A549 treated with CpdA at 1 μM for 4 hours (cell line): ENCODE measurements at places on chromosomes 16 and 17. TPM values are rescaled to one million over a fixed set of nuclear protein-coding genes. Genes with fewer than 3 reads are reported as not detected.

EFCAB5 gene
- 0.21 to 0.82 TPM (median 0.57 TPM) in 5 replicates for total RNA-seq

C17orf67 gene
- total RNA-seq = 1.7 to 2.6 TPM (median 2.4 TPM) in 5 replicates

FOXN1 gene
- total RNA-seq = 0.02 to 0.20 TPM (median 0.04 TPM) in 3 of 5 replicates, not detected in the others

SHBG gene
- total RNA-seq = 0.68 to 1.0 TPM (median 0.73 TPM) in 5 replicates

ZNF597 gene
- 0.90 to 1.3 TPM (median 1.1 TPM) in 5 replicates for total RNA-seq
